GOT3 (cell line): ENCODE measurements at places on chromosomes 12 and 14.

GRCh38 chr12:6696690-6697583 lies 3.7 kb downstream of the PIANP start:
- DNase-seq: no peak

DNA sequence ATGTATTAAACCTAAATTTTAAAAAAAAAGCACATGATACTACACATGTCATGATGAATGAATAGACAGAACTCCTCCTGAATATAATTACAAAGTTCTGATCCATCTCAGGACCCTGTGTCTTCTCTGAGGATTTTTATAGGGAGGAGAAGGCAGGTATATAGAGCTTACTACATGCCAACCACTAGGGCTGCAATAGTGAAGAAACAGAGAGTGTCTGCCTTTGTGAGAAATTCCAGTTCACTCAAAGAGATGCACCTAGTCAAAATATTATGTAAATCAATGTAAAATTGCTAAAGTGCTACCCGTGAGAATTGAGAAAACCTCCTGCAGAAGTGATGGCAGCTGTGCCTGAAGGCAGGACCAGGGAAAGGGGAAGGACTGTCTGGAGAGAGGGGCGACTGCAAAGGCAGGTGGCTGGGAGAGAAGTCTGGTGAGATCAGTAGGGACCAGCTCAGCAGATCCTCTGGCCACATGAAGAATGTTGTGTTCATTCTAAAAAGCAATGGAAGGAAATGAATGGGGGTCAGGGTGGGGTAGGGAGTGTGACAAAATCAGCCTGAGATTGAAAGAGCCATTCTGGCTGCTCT lies 15.1 kb downstream of the ABHD4 start:
- DNase-seq: no peak

DNA sequence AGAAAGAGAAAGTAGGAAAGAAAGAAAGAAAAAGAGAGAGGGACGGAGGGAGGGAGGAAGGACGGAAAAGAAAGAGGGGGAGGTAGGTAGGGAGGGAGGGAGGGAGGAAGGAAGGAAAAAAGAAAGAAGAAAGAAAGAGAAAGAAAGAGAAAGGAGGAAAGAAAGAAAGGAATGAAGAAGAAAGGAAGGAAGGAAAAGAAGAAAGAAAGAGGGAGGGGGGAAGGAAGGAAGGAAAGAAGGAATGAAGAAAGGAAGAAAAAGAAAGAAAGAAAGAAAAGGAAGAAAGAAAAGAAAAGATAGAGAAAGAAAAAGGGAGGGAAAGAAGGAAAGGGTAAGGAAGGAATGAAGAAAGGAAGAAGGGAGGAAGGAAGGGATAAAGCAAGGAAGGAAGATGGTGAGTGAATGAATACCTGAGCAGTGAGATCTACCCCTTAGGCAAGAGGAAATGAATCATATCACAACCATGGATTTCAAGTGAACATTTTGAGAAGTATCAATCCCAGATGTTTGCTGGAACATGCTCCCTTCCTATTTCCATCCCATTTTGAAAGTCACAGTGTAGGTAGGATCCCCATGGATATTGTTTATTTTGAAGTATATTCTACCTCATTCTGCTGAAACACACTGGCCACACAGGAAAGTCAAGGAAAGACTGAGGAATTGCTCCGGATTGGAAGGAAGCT lies 639.4 kb upstream of the TBX3 start:
- DNase-seq: no peak

DNA sequence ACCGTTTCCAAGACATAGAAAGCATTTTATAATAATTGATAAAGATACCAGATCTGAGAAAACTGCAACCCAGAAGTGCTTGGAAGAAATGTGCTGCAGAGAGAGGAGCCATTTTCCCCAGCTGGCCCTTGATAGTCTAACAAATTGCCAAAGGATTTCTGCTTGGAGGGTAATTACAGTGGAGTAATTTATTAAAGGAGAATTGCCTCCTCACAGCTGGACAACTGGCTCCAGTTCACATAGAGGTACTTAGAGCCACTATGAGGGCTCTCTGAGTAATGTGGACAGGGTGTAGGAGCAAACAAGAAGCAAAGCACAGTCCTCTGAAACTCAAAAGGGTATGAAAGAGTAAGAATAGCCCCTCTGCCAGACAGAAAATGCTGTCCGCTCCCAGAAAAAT lies 335.6 kb downstream of the SYT1 start:
- no peak for DNase-seq

DNA sequence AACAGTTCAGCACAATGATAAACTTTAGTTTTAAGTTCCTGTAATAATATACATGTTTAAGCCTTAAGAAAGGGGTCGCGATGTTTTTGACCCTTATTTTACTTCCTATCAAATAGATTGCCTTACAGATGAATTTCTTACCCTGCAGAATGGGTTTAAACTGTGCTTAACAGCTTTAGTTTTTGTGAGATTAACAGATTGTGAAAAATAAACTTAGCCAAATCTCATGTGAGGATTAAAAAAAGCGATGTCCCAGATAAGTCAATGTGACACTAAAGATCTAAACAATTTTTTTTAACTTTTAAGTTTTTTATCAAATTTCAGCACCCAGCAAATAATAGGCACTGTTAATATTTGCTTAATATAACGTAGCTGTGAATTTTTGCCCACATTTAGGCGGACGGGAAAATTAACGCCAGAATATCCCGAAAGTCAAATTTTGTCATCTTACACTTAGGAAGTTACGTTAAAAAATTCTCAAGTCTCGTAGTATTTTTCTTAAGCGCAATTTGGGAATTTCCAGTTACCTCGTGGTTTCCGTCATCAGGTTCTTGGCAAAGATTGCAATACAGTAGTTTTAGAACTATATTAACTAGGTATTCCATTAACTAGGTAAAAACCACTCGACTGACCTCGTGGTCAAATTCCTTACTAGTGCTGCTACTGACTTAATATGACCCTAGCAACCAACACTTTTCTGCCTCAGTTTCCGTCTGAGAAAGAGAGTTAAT lies 1.2 kb downstream of the HNRNPC start:
- no peak for DNase-seq

DNA sequence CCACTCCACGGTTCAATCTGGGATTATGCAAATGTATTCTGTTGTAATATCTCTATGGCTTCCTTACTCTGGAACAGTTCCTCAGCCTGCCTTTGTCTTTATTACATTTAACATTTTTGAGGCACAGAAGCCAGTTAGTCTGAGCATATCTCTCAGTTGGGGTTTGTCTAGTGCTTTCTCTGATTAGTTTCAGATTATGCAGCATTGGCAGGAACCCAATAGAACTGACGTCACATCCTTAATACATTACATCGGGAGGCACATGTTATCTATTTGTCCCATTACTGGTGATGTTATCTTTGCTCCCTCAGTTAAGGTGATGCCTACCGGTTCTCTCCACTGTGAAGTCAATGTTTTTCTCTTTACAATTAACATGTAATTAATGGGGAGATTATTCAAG lies 62.4 kb downstream of the PPM1A start:
- DNase-seq: no peak

- DNase-seq: no peak
Observed at GRCh38 chr12:1619587-1619986, 9.4 kb upstream of the WNT5B start.

- no peak for DNase-seq
Observed at GRCh38 chr14:32478050-32478449, 149.0 kb downstream of the AKAP6 start.

GRCh38 chr14:61925043-61925442 lies 162.8 kb downstream of the SNAPC1 start:
- no peak for DNase-seq

DNA sequence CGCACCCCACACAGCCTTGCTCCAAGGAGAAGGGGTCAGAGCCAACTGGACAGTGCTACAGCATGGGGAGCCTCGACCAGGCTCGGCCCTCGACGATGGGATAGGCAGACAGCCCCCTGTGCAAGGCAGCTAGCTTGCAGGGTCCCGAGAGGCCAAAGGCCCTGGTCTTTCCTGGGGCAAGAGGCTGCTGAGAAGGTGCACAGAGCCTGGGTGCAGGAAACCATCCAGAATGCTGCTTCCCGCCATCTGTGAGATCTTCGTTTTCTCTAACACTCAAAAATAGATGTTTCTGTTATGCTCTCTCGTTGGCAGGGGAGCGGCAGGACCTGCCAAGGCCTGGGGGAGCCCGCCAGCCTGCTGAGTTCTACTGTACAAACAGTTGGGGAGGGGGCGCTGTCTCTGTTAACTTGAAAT lies 168.0 kb upstream of the RTL1 start:
- DNase-seq: no peak

- no peak for DNase-seq
Observed at GRCh38 chr12:120252071-120252906, 13.2 kb downstream of the PXN start.

DNA sequence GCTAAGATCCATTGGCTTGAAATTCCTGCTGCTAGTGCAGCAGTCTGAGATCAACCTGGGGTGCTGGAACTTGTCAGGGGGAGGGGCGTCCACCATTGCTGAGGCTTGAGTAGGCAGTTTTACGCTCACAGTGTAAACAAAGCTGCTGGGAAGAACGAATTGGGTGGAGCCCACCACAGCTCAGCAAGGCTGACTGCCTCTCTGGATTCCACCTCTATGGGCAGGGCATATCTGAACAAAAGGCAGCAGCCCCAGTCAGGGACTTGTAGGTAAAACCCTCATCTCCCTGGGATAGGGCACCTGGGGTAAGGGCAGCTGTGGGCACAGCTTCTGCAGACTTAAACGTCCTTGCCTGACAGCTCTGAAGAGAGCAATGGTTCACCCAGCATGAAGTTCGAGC lies 191.7 kb downstream of the ALG10B start:
- DNase-seq: no peak

DNA sequence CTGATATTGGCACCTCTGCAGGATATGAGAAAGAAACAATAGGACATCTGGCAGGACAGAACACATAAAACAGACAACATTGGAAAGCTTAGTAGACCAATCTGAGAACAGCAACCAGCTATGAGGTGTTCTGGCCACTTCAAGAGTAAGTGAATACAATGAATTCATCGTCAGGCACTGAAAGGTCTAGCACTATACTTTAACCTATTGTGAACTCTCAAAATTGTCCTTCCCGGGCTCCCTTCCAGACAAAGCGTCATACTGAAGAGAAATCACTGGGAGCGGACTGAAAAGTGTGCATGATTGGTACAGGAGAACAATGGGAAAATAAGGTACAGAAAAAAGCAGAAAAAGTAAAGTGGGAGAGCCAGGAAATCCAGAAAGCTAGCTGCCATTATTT lies 75.8 kb downstream of the LRP6 start:
- DNase-seq: no peak

DNA sequence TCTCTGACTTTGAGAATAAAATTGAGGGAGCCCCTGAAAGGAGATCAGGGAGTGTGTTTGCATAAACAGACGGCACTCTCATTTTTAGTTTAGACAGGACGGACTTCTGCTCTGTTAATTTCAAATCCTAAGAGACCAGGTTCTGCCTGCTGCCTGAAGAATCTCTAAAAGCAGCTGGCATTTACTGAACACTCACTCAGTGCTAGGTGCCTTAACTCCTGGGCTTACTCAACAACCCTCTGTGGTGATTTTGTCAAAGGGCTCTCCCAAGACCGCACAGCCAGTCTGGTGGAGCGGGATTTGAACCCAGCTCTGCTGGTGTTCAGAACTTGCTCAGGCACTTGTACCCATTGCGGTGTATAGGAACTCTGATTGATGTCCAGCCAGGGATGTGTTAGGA lies 2.2 kb downstream of the ORAI1 start:
- no peak for DNase-seq

- DNase-seq: no peak
Observed at GRCh38 chr14:75224561-75224960, 48.1 kb upstream of the TMED10 start.

- no peak for DNase-seq
Observed at GRCh38 chr12:52777566-52777965, 421 bp upstream of the KRT76 start.

GRCh38 chr12:11689591-11690186 lies 40.2 kb downstream of the ETV6 start:
- DNase-seq: no peak

- no peak for DNase-seq
Observed at GRCh38 chr14:65334765-65335410, 77.6 kb upstream of the FUT8 start.

DNA sequence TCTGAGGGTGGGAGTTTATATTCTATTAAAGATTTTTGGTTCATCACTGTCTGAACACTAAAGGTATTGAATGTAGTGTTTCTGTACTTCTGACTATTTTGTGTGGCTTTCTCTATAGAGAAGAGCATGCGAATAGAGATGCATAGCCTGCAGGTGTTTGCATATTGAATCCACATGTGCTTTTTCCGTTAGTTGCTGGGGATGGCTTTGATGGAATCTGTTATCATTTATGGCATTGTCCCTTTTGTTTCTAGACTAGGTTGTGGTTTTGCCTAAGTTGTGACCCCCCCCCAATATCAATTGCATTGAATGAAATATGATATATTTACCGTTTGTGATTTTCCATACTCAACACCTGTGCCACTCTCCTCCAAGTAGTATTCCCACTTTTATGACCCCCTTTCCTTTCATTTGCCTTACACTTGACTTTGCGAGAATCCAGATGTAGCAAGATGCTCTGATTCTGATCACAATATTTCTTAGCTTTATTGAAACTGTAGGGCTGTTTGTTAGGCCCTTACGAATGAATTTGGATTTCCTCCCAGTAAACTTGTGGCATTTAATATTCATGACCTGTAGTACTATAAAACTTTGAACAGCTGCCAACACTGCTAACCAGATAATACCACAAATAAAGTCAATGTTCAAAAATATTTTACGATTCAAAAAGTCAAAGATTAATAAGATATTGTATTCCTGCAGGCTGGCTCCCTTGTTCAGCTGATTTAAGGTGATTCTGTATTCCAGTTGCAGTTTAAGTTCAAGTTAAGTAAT lies 176.4 kb downstream of the TMTC2 start:
- no peak for DNase-seq

DNA sequence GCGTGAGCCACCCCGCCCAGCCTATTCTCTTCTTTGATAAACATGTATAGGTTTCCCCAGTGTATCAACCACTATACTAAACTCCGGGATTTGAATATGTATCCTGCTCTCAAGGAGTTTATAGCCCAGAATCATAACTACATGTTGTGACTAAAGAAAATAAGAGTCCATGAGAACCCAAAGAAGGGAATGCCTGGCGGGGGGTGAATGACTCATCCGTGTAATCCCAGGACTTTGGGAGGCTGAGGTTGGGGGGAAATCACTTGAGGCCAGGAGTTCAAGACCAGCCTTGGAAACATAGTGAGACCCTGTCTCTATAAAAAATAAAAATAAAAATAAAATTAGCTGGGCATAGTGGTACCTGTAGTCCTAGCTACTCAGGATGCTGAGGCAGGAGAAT lies 57.2 kb downstream of the SIX6 start:
- no peak for DNase-seq
